ENCODE measurements at places on chromosomes 6 and 20. TPM values are rescaled to one million over a fixed set of nuclear protein-coding genes. Genes with fewer than 3 reads are reported as not detected.

The ANKRD66 gene
- total RNA-seq: not detected

The RHAG gene
- total RNA-seq: not detected

The SNAP91 gene
- total RNA-seq: not detected

The ADGRF5 gene
- not detected for total RNA-seq

The MOXD1 gene
- total RNA-seq: not detected

The RIPPLY2 gene
- not detected for total RNA-seq

The STXBP5 gene
- total RNA-seq: 22.5 TPM

The C6orf163 gene
- total RNA-seq: 1.4 TPM

The BPIFB4 gene
- not detected for total RNA-seq

The SLC32A1 gene
- not detected for total RNA-seq

The TRAPPC3L gene
- total RNA-seq: not detected

The LY6G6D gene
- total RNA-seq: not detected

GRCh38 chr6:110549277-110549676 is 72.9 kb upstream of the SLC22A16 start:
- no peak for DNase-seq

GRCh38 chr6:147564556-147564955 is 56.1 kb downstream of the SAMD5 start:
- DNase-seq: no peak

DNA sequence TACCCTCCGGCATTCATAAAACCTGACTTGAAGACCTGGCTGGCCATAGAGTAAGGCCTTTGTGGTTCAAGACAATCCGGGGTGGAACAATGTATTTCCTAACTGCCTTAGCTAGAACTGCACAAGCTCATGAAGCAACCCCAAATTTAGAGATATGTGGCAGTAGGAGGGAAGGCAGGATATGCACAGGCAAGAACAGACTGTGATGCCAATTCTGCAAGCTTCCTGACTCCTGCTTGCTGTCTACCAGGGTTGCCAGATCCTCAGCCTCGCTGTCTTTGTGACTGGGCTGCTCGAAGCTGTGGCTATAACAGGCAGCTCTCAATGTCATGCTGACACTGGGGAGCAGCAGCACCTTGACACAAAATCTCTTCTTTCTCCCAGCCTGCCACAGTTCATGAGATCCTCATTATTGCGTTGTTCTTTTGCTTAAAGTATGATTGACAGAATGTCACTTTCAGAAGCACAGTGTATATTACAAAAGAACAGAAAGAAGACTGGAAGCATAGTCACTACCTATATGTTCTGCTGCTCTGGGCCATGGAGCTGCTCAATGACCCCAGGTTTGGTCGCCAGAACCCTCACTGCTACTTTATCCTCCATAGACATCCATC is 18.3 kb upstream of the SHLD1 start:
- DNase-seq: no peak

GRCh38 chr6:163893609-163894189 is 479.2 kb downstream of the QKI start:
- DNase-seq: no peak

GRCh38 chr6:116447496-116448011 is 13.6 kb upstream of the CALHM6 start:
- DNase-seq: no peak

DNA sequence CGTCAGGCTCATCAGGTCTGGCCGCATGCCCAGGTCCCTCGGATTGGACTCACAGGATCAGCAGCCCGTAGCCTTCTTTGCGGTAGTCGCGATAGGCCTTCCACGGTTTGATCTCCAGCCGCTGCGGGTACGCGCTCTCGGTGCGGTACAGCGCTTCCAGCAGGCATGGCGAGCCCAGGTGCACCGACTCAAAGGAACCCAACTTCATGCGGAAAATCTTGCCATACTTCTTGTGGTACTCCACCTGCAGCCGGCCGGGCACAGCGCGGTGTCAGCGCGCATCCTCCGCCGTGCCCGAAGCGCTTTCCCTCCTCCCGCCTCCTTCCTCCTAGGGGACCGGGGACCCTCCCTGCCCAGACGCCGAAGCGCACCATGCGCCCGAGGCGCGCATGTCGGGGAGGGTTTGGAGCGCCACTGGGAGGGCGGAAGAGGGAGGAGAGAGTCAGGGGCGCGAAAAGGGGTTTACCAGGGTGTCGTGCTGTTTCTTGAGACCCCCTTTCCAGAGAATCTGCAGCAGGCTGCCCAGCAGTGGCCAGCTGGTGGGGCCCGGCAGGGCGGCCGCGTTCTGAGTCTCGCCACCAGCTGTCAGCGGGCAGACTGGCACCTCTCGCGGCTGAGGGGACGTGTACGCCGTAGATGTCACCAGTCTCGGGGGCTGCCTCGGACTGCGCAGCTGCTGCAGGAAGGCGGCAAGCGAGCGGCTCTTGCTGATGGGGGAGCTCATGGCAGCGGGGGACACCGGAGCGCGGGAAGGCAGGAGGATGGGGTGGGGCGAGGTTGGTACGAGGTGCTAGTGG is 732 bp downstream of the CYP24A1 start:
- no peak for DNase-seq

DNA sequence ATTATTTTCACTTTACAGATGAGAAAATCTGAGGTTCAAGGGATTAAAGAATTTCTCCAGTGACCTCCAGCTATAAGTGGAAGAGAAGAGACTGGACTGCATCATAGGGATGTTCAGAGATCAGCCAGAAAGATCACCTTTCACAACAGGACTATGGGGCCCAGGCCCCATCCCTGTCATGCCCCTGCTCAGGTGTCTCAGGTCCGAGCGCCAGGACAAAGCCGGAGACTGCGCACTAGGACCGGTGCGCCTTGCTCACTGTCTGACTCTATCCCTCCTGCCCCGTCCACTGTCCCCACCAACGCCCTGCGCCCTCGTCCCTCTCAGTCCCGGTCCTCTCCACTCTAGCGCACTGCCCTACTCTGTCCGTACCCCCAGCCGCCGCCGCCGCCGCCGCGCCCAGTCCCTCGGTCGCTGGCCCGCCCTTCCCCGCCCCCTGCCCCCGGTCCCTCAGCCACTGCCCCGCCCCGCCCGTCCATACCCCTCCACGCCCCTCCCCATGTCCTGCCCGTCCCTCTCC is 521 bp upstream of the RAD21L1 start:
- no peak for DNase-seq

GRCh38 chr20:31590717-31591225 is 14.3 kb upstream of the ID1 start:
- DNase-seq: no peak

DNA sequence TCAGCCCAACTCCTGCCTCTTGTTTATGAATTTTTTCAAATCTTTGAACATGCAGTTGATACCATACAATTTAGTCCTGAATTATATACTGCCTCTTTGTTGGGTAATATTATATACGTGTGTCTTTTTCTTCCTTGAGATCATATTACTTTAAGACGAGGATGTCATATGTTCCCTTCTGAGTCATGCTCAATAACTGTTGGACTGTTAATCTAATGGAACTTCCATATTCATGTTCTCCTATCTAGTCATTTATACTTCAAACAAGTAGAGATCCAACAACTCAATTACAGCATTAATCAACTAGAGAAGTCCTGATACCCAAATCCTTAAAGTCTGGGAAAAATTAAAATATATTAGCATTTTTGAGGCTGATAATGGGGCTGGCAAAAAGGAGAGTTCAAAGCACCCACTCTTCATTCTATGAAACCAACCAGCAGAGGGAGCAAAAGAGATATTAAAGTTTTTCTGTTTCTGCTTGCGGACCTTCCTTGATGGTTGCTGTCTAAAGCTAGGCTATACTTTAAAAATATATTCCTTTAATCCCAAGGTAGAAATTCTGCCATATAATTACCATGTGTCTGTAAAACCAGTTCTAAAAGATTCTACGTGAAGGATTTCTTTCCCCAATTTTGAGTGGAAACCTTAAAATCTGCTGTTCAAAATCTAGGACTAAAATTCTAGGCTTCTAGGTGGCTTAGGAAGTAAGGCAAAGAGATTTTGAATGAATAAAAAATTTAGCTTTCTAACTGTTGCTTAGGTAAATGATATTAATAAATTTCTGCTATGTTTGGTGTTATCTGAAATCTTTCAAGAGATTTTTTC is 498.9 kb downstream of the BCKDHB start:
- DNase-seq: no peak

DNA sequence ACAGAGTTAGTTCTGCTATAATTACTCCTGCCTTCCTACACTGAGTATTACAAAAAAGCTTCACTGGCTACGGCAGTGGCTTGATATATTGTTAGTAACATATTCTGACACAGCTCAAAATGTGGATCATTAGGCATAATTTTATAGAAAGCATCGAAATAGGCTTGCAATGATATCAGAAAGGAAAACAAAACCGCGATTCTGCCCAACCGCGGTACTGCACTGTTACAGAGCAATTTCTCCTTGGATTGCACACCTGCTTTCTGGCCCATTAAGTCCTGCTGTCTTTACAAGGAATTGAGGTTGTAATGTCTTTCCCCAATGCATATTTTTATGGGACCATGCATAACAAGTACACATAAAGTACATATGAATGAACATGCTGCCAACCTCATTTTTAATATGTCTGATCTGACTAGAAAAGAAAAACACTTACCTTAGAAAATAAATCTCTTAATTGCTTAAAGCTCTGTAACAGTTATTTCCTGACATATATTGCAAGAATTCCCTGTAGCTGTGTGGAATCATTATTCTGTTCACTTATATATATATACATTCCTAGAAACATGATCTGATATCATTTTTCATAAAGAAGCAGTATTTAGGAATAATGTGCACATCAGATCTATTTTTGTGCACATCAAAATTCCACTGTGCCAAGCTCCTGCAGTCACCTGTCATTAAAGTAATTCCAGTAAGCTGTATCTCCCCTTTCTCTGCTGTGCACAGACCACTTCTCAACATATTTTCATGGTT is 763.9 kb downstream of the HACE1 start:
- no peak for DNase-seq

GRCh38 chr6:53861518-53861917 is 66.7 kb downstream of the LRRC1 start:
- no peak for DNase-seq

GRCh38 chr6:161354276-161354840 is 80.5 kb upstream of the AGPAT4 start:
- no peak for DNase-seq

- no peak for DNase-seq
Observed at GRCh38 chr6:168908887-168909286, 344.8 kb downstream of the THBS2 start.

- no peak for DNase-seq
Observed at GRCh38 chr6:17268114-17268513, 13.0 kb upstream of the RBM24 start.

DNA sequence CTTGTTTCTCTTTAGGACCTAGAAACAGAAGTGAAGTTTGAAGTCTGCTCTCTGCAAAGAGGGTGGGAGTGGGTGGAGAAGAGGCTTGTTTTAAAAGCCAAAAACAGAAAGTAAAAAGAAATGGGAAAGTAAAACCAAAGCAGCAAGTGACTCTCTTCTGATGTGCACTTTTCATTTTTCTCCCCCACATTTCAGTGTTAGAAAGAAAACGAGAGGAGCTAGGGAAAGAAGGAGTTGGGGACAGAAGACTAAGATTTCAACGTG is 1.3 kb downstream of the C6orf141 start:
- no peak for DNase-seq

- no peak for DNase-seq
Observed at GRCh38 chr6:23173234-23173633, 603.9 kb downstream of the HDGFL1 start.

- DNase-seq: no peak
Observed at GRCh38 chr20:528923-529604, 14.5 kb downstream of the CSNK2A1 start.

DNA sequence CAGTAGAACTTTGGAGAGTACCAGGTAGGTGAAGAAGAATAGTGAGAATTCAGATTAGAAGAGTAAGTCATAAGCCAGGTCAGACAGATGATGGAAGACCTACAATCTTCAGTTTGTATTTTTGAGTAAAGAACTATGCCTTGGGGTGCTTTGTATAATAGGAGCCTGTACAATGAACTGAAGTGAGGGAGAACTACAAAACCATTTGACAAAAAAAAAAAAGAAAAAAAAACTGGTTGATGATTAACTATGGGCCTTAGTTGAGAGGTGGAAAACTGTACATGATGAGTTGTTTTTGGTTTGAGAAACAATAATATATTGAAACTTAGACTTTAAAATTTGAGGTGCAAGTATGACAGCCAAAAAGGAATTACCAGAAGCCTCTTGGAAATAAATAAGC is 25.7 kb downstream of the VTA1 start:
- DNase-seq: no peak

DNA sequence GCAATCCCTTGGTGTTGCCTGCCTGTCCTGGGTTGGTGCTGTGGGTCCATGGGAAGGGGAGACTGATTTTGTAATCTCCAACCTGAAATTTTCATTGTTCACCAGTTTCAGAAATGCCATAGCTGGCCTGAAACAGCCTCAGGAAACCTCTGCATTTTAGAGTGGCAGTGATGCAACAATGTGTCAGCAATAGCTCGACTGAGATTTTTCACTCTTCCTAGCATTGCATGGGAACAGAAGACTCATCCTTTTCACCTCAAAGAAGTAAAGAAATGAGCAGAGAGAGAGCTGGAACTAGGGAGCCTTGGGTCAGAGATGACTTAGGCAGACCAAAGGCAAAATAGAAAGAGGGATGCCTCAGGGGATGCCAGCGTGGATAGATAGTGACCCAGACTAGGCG is 23.7 kb upstream of the TMEM14A start:
- no peak for DNase-seq

DNA sequence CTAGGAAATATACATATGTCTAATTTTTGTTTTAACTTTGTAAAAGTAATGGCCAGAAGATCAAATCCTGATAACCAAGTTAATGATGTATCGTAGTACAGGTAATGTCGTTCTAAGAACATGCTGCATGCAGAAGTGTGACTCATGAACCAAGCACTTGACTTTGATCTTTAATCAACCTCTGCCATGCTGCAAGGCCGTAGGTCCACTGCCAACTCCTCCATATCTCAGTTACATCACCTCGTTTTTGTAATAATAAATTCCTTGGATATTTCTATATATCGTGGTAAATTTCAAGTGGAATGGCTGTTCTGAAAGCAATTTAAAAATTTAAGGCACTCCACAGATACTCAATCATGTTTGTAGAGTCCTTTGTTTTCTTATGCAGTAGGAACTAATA is 771.7 kb downstream of the EPHA7 start:
- DNase-seq: no peak

GRCh38 chr20:44805335-44805978 is 4.9 kb downstream of the RIMS4 start:
- DNase-seq: no peak

GRCh38 chr6:422433-423054 is 31.0 kb downstream of the IRF4 start:
- no peak for DNase-seq

DNA sequence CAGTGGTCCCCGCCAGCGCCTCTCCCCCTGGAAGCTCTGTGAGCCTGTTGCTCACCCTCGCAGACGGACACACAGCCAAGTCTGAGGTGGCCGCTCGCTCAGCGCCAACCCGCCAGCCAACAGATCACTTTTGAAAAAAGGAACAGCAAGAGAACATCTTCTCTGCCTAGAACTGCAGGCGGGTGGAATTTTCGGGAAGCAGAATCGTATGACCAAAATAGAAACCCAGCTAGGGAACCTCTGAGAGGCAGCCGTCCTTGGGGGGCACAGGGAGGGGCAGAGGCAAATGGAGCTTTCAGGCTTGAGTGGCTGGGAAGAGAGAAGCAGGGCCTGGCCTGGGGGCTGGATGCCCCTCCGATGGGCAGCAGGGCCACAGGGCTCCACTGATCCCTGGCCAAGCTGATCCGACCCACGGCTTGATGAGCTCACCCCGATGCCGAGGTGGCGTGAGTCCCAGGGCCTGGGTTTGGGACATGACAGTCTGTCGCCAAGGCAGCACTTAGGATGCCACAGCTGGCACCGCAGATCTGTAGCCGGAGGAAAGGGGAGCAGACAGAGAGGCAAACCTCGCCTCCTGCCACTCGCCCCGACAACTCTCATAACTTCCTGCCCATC is 9.8 kb downstream of the NFATC2 start:
- no peak for DNase-seq
